ENCODE measurements at places on chromosomes 16 and 17. TPM values are rescaled to one million over a fixed set of nuclear protein-coding genes. Genes with fewer than 3 reads are reported as not detected.

GRCh38 chr17:64564098-64564497 lies 57.3 kb downstream of the CEP95 start:
- no peak for DNase-seq

GRCh38 chr16:12646490-12647274 lies 157.0 kb downstream of the CPPED1 start:
- no peak for DNase-seq

DNA sequence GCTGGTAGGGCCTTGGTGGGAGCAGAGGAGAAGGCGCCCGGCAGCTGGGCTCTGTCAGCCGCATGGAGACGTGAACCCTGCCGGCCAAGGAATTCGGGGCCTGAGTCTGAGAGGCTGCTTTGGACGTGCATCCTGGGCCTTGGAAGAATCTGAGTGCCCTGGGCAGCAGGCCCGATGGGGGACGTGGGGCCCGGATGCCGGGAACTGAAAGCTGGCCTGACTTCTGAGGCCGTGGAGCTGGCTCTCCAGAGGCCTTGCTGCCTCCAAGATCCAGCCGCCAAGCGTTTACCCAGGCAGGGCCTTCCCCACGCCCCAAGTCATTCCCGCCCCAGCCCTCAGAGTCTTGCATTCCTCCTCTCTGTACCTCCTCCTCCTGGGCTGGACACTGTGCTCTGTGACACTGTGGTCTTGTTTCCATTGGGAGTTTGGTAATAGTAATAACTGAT lies 37.2 kb downstream of the NKD1 start:
- DNase-seq: peak; percentile 40

- DNase-seq: no peak
These were observed 68.0 kb downstream of the AKAP1 start for GRCh38 chr17:57152967-57153528.

DNA sequence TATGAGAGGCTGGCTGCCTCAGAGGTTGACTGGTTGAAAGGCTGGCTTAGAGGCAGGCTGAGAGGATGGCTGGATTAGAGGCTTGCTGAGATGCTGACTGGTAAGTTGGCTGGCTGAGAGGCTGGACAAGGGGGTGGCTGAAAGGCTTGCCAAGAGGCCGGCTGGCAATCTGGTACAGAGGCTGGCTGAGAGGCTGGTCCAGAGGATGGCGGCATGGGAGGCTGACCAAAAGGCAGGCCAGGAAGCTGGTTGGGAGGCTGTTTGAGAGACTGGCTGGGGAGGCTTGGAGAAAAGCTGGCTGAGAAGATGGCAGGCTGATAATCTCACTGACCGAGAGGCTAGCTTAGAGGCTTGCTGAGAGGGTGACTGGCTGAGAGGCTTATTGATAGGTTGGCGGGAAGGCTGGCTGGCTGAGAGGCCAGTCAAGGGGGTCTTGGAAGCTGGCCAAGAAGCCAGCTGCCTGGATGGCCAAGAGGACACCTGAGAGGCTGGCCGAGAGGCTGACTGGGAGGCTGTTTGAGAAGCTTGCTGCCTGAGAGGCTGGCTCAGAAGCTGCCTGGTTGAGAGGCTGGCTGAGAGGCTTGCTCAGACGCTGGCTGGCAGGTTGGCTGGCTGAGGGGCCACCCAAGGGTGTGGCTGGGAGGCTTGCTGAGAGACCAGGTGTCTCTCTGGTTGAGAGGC lies 34.2 kb upstream of the ACSM2B start:
- no peak for DNase-seq

GRCh38 chr17:43025290-43025657 lies 243 bp downstream of the RND2 start:
- no peak for DNase-seq

DNA sequence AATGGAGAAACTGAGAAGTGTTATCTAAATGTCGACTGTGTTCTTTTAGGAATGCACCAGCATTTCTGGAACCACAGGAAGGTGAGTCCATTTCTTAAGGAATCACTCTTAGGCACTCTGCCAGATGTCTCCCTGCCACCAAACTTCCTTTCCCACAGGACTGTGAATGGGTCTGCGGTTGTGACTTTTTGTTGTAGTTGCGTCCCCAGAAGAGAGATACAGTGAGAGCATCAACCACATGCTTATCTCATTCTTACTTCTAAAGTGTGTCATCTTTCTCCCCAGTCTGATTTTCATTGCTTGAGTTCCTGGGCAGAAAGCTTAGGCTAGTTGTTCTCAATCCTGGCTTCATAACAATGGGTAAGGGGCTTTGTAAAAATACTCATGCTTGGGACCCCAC lies 13.4 kb downstream of the ITPRIPL2 start:
- DNase-seq: no peak

Gene TBC1D3H
- polyA plus RNA-seq: not detected

Gene KRTAP17-1
- not detected for polyA plus RNA-seq

All from small intestine (tissue), 16 donors.